ENCODE measurements at places on chromosomes 12 and 14.

DNA sequence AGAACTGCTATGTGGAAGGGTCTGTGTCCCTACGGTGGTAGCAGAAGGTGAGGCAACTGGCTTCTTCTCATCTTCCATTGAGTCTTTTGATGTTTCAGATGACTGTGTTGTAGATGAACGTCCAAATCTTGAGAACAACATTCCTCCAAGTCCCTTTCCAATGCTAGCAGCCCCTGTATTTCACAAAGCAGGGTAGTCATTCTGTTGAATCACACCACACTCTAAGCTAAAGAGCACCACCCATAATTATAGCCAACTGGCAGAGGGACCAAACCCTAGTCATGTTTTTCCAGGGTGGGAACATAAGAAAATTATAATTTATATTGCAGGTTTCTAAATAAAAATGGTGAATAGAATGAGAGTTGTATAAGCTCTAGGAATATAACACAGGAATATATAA is 98.7 kb downstream of the DDHD1 start:
- no peak for DNase-seq

DNA sequence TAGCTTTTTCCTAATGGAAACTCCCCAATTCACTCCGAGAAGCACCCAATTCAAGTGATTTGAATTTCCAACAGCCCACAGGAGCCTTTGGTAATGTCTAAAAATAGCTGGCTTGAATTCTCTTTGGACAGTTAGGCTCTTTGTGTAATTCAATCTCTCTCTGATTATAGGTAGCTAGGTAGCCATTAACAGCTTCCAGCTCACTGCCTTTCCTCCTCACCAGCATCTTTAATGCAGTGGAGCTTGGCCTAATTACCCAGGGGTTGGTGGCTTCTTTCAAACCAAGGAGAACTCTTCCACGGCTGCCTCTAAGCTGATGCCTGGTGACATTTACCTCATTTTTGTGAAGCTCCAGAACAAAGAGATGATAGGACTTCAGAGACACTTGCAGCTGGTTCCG is 86.4 kb downstream of the WSCD2 start:
- DNase-seq: no peak

GRCh38 chr14:64778104-64778754 is 74.0 kb downstream of the PLEKHG3 start:
- no peak for DNase-seq

- no peak for DNase-seq
Measured at GRCh38 chr12:28232211-28232928, 42.1 kb downstream of the CCDC91 start.

- DNase-seq: no peak
Measured at GRCh38 chr14:87869619-87870583, 123.1 kb downstream of the GALC start.

GRCh38 chr14:20489093-20489994 is 16.0 kb upstream of the RNASE10 start:
- no peak for DNase-seq

DNA sequence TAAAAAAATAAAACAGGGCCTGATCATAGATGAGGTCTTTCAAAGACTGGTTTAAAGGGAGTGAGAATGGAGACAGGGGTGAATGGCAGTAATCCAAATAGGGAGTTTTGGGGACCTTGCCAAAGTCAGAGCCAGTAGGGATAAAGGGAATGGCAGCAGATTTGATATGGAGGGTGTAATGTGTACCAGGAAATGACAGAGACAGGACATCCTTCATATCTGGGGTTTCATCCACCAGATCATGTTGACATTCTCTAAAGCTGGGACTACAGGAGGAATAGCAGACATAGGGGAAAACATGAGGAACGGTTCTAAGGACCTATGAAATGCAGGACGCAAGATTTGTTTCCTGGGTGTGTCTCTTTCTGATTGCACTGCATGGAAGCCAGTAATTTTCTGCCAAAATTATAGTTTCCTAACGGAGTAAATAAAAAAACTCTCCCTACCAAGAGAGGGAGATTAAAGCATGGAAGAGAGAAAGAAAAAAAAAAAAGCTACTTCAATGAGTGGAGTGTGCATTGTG is 169.9 kb downstream of the PRKD1 start:
- no peak for DNase-seq

GRCh38 chr12:65881965-65882413 is 57.7 kb downstream of the HMGA2 start:
- no peak for DNase-seq

- no peak for DNase-seq
Measured at GRCh38 chr12:116217045-116217735, 60.3 kb downstream of the MED13L start.

DNA sequence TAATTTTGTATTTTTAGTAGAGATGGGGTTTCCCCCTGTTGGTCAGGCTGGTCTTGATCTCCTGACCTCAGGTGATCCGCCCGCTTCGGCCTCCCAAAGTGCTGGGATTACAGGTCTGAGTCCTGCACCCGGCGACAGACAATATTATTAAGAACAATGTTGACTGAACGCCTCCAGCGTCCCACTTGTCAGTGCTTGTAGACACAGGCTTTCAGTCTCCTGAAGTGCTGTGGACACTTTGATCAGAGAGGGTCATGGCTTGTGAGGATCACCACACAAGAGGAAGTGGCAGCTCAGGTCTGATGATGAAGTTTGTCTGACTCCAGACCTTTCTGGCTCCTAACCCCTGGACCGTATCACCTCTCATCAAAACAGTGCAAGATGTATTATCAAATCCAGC is 114.6 kb downstream of the CHST11 start:
- no peak for DNase-seq

GRCh38 chr14:86823581-86823980 is 1169.4 kb downstream of the GALC start:
- DNase-seq: no peak

- no peak for DNase-seq
Measured at GRCh38 chr12:120190386-120190785, 4.1 kb downstream of the GCN1 start.

- no peak for DNase-seq
Measured at GRCh38 chr14:104927432-104927816, 2.7 kb downstream of the PLD4 start.

GRCh38 chr14:65213316-65213715 is 111.0 kb upstream of the MAX start:
- no peak for DNase-seq

DNA sequence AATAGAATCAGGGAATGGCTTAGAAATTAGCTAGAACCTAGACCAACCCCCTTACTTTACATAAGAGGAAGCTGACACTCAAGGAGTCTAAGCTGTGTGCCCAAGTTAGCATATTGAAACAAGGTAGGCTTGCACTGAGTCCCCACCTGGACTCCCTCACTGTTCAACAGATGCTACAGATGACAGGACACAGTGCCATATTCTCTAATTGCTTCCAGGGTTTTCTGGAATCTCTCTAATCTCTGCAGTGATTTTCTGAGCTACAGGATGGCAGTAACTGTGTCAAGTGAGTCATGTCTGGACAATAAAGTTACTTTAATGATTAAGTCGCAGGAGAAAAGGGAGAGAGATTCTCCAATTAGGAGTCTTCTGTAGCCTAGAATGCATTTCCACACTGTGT is 35.8 kb downstream of the AKAP6 start:
- DNase-seq: no peak

DNA sequence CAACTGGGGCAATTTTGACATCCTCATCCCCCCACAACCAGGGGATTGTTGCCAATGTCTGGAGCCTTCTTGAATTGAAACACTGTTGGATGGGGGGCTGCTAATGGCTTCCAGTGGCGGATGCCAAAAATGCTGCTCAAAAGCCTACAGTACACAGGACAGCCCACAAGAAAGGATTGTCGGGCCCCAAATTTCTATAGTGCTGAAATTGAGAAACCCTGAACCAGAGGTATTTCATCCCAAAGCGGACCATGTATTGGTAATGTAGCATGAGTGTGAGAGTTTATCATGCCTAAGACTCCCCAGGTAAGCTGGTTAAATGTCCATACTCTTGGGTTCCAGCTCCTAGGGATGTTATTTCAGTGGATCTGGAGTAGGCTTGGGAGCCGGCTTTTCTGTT is 544.0 kb downstream of the BCL11B start:
- DNase-seq: no peak

GRCh38 chr12:62716866-62717525 is 218.0 kb downstream of the PPM1H start:
- no peak for DNase-seq

GRCh38 chr12:5015711-5016492 is 27.8 kb upstream of the KCNA5 start:
- DNase-seq: no peak

GRCh38 chr14:49173765-49174373 is 412.3 kb downstream of the RPS29 start:
- peak; percentile 4 for DNase-seq

GRCh38 chr14:89912667-89913211 is 41.8 kb downstream of the EFCAB11 start:
- DNase-seq: peak; percentile 90

DNA sequence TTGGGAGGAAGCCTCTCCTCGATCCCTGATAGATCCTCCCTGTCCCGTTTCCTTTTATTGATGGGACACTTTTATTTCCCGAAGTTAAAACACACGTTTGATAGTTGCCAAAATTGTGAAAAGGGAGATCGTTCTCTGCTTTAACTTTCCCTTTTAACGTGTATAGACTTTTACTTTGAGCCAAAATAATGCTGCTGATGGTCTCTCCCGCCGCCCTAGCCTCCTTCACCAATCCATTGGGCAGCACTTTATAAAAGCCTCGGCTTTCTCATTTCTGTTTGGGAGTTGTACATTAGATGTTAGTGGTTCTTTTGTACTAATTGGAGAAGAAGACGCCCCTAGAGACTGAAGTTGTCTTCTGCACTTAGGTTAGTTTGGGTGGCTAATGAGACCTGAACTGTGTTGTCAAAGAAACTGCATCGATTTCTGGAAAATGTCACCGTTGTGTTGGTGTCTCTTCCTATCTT is 1.4 kb downstream of the TMTC2 start:
- no peak for DNase-seq

DNA sequence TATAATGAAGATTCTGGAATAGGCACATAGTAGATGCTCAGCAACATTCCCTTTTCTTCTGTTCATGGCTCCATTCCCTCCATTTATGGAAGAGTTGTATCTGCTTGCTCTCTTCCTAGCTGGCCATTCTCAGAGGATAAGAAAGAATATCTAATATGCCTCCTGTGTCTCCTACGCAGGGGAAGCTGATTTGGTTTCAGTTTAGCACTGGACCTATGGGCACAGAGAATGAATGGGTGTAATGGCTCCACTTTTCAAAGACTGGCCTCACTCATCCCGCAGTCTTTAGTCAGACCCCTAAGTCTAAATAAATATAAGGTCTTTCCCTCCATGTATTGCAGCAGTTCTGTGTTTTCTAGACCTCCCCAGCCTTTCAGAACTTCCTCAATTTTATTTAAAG is 2.0 kb downstream of the PKP2 start:
- DNase-seq: no peak

- DNase-seq: no peak
Measured at GRCh38 chr12:49626836-49627235, 3.5 kb downstream of the PRPF40B start.

DNA sequence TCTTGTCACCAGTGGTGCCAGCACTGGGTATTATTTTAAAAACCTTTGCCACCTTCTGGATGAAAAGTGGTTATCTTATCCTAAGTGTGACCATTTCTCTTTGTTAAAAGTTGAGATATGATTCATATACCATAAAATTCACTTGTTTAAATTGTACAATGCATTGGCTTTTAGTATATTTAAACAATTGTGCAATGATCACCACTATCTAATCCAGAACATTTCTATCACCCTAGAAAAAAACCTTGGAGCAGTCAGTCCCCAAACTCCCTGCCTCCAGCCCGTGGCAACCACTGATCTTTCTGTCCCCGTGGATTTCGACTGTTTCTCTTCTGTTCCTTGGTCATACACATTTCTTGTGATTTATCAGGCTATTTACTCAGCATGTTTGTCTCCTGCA is 28.3 kb downstream of the SH2B3 start:
- no peak for DNase-seq

DNA sequence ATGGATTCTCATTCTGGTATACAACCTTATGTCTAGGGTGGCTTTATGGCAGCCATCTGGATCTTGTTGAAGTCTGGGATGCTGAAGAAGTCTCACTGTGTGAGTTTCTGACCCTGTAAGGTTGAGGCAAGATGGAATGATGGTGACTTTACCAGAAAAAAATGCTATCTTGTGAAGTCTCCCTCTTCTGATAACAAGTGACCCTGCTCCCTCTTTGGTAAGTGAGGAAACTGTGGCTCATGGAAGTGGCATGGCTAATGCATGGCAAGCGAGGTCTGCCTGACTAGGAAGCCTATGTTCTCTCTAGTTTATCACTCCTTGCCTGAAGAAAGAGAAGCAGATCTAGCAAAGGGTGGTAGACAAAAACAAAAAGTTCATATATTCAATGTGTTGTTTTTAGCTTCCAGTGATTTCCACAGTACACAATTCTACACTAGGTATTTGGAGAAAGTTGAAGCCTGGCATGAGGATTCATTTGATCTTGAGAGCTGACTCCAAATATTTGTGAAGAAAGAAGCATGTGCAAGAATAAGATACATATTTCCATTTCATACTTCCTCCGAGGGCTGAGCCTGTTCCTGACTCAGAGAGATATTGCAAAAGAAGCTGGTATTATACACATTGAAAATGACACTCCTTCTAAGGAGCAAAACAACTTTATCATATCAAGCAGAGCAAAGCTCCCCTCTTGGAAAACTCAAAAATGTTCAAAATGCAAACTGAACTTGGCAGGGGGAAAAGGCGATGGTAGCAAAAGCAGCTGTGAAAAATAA is 63.6 kb downstream of the HELB start:
- no peak for DNase-seq

- peak; percentile 32 for DNase-seq
Measured at GRCh38 chr12:62210422-62210821, 49.8 kb upstream of the USP15 start.

GRCh38 chr12:79763766-79764452 is 73.1 kb upstream of the PAWR start:
- no peak for DNase-seq

GRCh38 chr12:90622431-90622830 is 332.5 kb downstream of the CCER1 start:
- DNase-seq: no peak

DNA sequence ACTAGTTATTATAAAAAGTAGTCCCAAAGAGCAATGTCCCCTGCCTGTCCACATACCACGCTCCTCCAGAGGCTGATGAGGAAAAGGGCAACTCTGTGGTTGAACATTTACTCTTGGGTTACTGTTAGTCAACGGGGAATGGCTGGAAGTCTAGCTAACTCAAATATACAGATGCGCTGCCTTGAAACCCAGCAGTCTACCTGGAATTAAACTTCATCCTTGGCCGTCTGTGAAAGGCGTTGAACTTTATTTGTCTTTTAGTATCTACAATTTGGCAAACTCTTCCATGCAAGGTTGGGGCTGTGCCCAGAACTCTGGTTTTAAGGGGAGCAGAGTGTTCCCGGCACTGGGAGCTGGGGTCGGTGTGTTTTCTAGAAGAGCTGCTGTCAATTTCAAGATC is 3.9 kb upstream of the MEG3 start:
- no peak for DNase-seq

- no peak for DNase-seq
Measured at GRCh38 chr14:70108419-70108818, 80.3 kb downstream of the SLC8A3 start.

Data from amniotic stem cell (primary cell).